ENCODE measurements at places on chromosomes 2 and 18. TPM values are rescaled to one million over a fixed set of nuclear protein-coding genes. Genes with fewer than 3 reads are reported as not detected.

DNA sequence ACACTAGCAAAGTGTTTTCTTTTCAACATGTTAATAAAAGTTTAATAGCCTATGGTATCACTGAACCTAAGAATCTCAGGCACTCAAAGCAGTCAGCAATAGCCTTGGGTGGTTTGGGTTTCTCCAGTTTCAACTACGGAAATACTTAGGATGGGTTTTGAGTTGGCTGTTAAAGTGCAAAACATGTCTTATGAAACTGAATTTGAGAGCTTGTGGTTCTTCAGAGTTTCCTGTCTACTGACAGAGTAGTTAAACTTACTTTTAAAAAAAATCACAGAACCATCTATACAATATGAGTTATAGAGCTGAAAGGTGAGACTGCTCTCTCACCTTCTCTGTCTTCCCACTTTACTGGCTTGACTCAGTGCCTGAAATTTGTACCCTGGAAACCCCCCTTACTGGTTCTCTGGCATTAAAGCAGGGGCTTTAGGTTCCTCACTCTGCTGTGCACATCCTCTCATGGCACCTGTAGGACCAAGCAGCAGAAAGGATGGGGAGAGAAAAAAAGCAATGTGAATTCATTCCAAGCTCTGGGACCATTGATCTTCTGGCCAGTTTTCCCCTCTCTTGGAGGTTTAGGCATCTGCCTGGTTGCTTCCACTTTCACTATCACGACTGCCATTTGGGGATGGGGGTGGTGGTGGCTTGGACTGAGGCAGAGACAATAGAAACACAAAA is 18.1 kb downstream of the CCDC141 start:
- DNase-seq, result peak; percentile 1

- DNase-seq, result no peak
These were observed 21.0 kb upstream of the GPR17 start for GRCh38 chr2:127624756-127625571.

GRCh38 chr18:22753130-22753831 is 179.8 kb upstream of the RBBP8 start:
- DNase-seq, result no peak

DNA sequence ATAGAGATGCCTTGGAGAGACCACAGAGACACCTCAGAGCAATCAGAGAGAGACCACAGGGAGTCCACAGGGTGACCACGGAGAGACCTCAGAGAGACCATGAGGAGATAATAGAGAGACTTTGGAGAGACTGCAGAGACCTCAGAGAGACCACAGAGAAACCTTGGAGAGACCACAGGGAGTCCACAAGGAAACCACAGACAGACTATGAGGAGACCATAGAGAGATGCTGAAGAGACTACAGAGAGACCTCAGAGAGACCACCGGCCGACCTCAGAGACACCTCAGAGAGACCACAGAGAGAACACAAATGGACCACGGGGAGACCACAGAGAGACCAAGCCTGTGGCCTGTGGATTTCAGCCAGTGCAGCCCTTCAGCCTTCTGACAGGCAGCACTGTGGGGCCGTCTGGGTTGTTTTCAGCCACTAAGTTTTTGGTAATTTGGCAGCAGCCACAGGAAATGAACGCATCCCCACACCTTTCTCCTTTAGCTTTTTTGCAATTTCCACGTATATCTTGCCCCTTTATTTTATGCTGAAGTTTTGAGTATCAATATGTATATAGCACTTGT is 11.4 kb upstream of the TMEM18 start:
- DNase-seq, result no peak

- no peak for DNase-seq
These were observed 74.6 kb upstream of the HDAC4 start for GRCh38 chr2:239475161-239476028.

- no peak for DNase-seq
These were observed 58.1 kb upstream of the IL1RL1 start for GRCh38 chr2:102253140-102253752.

DNA sequence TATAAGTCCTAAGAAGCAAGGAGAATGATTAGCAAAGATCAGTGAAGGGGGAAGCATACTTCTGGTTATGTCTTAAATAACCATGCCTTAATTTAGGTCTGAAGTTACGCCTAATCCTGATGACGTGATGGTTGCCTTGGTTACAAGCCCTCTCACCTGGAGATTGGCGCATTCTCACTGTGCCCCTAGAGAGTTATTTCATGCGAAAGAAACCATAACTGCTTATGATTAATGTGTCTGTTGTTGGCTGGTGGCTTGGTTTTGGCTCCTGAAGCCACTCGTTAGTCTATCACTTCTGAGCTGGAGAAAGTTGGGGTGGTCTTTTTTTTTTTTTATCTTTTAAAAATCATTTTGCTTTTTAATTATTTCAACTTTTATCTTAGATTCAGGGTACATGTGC is 47.0 kb downstream of the TNFRSF11A start:
- no peak for DNase-seq

DNA sequence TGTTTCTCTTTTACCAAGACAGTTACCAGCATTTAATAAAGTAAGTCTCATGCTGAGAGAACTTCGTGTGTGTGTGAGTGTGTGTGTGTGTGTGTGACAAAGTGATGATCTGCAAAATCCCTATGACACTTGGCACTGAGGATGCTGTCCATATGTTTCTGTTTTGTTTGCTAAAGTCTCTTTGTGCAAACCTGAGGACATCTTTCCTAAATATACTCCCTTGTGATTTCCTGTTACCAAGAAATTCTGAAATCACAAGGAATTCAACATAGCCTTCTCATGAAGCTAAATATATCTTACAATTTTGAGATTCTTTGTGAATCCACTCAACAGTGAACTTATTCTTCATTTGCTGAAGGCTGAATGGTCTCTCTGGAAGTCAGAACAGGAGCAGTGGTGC is 1359.7 kb upstream of the NRXN1 start:
- DNase-seq, result peak; percentile 24

The VAMP8 gene
- 0.83 TPM for total RNA-seq

- peak; percentile 71 for DNase-seq
These were observed 5.6 kb downstream of the FBXO36 start for GRCh38 chr2:229927817-229928321.

The DPP10 gene
- total RNA-seq, result not detected

The MAB21L4 gene
- total RNA-seq, result not detected

DNA sequence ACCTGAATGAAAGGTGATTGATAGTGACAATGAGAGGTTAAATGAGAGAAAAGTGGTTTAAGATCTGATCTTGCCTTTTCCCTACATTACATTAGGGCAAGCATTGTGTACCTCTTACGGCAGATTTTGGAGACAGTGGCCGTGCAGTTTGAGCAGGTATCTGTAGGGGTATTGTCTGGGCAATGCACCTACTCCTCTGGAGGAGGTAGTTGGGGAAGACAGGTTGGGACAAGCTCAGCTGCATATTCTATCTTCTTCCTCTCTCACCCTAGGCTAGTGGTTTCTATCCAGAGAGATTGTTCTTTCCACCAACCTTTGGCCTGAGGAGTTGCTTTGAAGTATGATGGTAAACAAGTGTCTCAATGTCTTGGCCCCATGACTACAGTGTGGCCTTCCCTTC is 323.2 kb downstream of the CYP26B1 start:
- no peak for DNase-seq

DNA sequence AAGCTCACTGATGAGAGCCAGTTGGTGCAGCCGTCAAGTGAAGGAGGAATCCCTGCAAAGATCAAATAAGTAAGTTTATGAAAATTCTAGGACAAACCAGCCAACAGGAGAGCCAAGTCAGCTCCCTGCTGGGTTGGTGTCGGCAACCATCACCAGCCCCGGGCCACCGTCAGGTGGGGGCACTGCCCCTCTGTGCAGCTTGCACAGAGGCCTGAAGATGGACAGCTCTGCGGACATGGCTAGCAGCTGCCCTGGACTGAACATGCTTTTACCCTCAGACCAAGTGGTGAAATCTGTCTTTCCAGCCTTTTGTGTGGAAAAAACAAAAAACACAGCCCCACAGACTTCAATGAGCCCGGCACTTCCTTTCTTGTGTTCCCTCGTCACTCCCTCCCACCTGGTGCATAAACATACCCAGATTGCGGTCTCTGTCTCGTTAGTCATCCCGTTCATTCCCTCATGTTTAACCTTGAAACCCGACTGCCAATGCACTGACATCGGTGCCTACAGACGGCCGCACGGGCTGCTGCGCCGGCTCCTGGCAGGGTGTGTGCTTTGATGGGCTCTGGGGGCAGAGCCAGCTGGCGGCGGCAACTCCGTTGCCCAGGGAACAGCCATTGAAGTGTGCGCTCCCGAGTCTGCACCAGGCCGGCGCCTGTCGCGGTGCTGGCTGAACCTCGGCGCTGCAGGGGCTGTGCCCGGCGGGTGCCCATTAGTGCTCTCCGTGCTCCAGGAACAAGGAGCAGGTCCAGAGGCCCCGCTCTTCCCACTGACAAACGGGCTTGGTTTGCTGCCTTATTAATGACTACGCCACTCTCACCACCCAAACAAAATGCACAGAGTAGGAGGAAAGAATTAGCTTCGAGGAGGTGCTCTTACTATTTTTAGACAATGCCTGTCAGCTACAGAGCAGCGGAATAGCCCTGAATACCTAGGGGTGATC is 95.3 kb downstream of the EIPR1 start:
- DNase-seq, result peak; percentile 33

DNA sequence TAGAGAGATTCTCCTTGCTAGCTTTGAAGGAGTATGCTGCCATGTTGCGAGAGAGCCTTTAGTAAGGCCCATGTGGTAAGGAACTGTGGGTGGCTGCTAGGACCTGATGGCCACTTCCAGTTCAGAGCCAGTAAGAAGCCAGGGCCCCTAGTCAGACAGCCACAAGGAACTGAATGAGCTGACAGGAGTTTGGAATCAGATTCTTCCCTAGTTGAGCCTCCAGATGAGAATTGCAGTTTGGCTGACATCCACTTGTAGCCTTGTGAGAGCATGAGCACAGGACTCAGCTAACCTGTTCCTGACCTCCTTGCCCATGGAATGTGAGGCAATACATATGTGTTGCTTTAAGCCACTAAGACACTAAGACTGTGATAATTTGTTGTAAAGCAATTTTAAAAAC is 1.2 kb upstream of the WDR7 start:
- DNase-seq, result peak; percentile 43

DNA sequence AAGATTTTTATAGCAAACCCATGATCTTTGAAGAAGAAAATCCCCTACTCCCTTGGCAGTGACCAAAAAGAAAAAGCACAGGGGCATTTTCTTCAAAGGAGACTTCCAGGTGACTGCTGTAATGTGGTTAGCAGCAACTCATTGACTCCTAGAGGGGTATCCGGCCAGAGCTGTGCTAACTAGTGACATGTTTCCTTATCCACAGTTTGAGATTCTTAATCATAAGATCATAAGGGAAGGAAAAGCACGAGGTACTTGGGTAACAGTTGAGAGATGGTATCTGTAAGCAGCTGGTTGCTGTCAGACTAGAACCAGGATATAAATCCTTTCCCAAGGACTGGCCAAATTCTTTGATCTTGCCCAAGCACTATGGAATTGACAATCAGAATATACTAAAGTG is 124.7 kb downstream of the MREG start:
- no peak for DNase-seq

The ZAP70 gene
- total RNA-seq, result not detected

- DNase-seq, result no peak
These were observed 110.4 kb downstream of the GRB14 start for GRCh38 chr2:164510895-164511294.

The LRRFIP1 gene
- total RNA-seq, result 52.2 TPM

DNA sequence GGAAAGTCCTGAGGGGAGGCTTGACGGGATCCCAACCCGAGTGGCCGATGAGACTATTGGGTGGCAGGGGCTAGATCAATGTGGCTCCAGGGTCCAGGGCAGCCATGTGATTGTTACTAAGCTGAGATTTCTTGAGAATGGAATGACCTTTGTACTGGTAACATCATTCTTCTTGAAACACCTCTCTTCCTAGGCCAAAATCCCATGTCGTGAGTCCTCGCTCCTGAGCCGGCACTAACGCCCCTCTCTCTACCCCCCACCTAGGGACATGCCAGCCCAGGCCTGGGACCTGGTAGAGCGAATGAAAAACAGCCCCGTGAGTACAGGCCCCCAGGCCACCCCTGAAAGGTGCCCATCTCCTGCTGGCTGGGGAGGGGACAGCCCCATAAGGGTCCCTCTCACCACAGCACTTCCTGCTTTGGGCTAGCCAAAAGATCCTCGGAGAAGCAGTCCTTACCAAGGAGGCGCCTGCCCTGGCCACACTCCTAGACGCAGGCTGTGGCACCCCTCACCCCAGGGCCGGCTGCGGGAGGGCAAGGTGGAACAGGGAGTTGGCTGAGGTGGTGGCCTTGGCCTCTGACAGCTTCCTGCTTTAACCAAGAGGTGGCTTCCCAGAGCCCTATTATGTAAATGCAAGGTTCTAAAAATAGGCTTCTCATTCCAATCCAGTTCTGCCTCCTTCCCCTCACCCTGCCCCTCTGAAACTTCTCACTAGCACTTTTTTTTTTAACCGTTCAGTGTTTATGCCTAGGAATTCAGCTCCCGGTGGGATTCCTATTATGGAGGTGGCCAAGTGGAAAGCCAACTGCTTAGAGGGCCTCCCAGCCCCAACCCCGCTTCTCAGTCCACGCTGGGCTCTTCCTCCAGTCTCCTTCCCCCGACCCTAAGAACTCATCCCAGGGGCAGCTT is 126.6 kb upstream of the PPP1CB start:
- peak; percentile 63 for DNase-seq

GRCh38 chr2:64639691-64640090 is 14.0 kb downstream of the SERTAD2 start:
- no peak for DNase-seq

GRCh38 chr2:18406219-18406618 is 154.2 kb downstream of the RDH14 start:
- no peak for DNase-seq

The BOLL gene
- total RNA-seq, result not detected

All from IMR-90 (cell line).